Activated T-cell treated with anti-CD3 and anti-CD28 coated beads for 48 hours (primary cell): ENCODE measurements at places on chromosomes 12 and 14.

GRCh38 chr12:121908702-121909101 is 9.7 kb upstream of the CFAP251 start:
- DNase-seq = no peak

DNA sequence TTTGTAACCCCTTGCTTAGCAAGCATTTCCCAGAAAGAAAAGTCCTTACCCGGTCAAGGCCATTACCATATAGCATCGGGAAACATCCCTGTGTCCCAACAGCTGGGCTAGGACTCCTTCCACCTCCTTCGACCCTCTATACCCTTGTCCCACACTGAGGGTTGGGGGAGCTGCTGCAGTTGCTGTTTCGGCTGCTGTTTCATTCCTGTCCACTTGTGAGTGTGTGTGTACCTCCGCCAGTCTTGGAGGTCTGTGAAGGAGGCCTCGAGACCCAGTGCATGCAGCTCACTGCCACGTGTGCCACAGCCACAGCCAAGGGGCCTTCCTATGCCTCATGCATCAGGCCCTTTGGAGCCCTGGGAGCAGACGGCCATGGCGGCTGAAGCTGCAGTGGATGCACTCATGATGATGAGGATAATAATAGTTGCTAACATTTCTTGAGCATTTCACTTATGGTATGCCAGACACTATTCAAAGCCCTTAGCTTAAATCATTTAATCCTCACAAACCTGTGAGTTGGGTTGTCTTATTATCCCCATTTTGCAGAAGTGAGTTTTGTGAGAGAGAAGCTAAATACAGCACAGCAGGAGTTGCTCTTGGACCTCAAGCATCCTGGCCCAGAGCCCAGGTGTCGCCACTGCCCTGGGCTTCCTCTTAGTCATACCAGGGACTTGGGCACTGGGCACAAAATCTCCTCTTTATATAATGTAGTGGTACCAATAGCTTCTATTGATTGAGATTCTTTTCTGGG is 156.5 kb downstream of the PRKCH start:
- DNase-seq = peak; percentile 34

DNA sequence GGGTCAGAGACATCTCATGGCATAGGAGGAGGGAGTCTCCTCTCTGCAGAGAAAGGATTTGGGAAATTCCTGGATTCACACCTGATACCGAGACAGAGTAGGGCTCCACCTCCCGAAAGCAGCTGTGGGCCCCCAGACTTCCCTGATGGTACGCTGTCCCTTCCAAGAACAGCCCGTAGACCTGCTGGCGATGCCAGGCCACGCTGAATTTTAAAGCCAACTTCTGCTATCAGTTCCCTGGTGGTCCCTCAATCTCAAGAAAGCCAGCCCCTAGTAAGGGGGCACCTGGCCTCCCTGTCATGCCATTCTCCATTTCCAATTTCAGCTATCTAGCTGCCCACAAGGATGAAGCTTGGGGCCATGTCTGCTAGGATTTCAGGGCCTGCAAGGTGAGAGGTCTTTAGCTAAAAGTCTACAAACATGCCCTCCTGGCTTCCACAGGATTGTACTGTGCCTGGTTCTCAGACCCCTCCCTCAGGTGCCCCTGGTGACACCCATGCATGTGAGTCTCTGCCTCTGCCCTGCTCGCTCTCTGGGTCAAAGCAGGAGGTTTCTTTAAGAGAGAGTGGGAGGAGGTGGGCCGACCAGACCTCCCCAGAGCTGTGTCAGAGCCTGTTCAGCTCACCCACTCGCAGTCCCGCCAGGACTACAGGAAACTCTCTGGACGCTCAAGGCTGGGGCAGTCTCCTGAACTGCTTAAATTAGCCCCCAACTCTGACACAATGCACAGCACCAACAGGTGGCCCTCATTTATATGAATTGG is 30.5 kb downstream of the ANO2 start:
- DNase-seq = no peak

DNA sequence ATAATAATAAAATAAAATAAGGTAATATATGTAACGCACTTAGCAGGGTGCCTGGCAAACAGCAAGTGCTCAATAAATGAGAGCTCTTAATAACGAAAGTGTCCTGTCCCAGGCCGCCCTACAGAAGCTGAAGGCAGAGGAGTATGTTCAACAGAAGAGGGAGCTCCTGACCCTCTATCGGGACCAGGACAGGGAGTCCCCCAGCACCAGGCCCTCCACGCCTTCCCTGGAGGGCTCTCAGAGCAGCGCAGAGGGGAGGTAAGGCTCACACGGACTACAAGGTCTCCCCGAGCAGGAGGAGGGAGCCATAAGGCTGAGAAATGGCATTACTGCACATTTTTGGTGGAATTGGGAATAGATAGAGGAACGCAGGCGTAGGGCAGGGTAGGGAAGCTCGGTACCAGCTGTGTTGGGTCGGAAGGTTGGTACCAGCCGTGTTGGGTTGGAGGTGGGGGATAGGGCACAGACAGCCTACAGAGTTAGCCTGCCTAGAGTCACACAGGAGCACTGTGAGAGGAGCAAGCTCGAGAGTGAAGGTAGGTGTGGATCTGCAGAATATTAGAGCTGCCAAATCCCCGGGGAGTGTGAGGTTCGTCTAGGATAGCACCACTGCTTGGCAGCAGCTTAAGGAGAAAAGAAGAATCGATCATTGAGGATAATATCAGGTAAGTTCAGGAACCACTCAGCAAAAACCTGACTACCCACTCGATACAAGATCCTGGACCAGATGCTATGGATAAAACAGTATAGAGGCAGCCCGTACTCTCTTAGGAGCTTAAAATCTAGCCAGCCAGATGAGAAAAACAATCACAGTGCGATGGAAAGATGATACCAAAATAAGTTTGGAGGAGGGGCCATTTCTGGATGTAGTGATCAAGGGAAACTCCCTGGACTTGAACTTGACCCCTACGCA is 15.3 kb downstream of the TNFRSF1A start:
- no peak for DNase-seq

DNA sequence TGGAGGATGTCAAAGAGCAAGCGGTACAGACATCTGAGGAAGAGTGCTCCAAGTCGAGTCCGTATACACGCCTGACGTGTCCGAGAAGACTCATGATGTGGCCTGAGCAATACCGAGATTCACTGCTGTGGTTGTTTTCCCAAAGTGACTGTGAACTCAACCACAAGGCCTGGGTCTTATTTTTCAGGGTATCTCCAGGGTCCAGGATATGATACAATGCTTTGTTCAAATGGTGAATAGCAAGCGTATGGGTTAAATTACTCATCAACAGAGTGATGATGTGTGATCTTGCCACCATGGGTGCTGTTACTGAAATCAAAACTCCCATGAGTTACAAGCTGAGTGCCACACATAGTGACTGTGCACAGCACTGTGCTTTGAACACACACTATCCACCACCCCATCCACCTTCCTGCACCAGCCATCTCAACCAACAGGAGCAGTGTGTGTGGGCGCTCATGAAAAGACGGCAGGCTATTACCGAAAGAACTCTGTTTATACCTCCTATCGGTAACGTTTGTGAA is 109.6 kb downstream of the BCAT1 start:
- peak; percentile 61 for DNase-seq

GRCh38 chr12:108312073-108312659 is 26.9 kb downstream of the CMKLR1 start:
- no peak for DNase-seq

- DNase-seq = peak; percentile 78
Observed at GRCh38 chr14:105414456-105415371, 4.9 kb upstream of the MTA1 start.

DNA sequence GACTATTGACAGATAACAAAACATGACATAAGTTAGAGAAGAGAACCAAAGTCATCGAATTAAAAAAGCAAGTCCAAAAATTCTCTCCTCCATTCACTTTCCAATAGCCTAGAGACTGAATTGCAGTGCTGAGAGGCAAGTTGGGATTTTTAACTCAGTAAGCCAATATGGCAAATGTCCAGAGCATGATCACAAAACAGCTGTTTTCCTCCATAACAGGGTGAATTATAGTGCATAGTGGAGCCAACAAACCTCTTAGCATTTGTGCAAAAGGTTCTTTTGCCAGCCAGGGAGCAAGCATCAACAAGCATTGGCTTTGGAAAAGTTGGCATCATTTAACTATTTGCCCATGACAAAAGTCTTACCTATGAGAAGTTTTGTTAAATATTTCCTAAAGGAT is 458.8 kb upstream of the NOVA1 start:
- no peak for DNase-seq

GRCh38 chr14:65229748-65230728 is 127.7 kb upstream of the MAX start:
- no peak for DNase-seq

GRCh38 chr14:31990926-31991572 is 86.1 kb upstream of the ARHGAP5 start:
- DNase-seq = no peak

DNA sequence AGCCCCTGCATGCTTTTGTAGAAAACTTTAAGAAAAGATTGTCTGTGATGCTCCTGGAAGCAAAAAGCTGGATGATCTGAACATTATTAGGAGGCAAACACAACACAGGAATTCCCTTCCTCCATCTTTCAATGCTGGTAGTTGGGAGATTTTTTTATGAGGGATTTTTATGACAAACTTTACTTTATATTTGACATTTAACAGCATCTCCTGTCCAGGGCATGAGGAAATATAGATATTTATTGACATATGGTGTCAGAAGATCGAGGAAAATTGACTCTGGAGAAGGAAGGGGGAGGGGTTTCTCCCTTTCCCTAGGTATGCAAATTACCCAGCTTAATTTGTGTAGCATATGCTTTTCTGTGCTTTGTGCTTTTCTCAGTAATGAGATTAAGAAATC is 37.8 kb upstream of the CISTR start:
- no peak for DNase-seq

DNA sequence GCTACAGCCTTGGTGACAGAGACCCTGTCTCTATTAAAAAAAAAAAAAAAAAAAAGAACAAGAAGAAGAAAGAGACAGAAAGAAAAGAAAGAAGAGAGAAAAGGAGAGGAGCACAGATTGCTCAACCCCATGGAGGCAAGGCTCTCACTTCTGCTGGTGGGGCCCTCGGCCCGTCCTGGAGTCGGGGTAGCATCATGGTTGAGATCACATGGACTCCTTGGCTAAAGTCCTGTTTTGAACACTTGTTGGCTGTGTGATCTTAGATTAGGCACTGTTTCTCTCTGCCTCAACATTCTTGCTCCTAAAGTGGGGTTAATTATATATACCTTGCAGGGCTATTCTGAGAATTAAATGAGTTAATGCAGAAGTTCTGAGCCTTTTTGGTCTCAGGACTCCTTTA is 207.7 kb downstream of the CACNA1C start:
- DNase-seq = no peak

- DNase-seq = no peak
Observed at GRCh38 chr12:110531741-110532333, 29.7 kb downstream of the RAD9B start.

DNA sequence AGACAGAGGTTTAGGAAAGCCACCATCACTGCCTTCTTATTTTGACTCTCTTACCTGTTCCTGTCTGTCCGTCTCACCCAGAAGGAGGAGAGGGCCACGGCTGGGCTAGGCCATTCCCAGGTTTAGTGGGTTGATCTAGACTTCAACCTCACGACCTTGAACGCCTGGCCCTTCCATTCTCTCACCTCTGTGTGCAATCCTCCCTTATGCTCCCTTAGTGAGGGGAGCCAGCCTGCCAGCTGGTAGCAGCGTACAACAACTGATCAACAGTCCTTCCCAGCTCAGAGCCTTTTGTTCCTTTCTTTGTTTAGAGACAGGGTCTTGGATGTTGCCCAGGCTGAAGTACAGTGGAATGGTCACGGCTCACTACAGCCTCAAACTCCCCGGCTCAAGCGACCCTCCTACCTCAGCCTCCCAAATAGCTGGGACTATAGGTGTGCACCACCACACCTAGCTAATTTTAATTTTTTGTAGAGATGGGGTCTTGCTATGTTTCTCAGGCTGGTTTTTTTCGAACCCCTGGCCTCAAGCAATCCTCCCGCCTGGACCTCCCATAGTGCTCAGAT is 123.9 kb downstream of the ZNF664 start:
- DNase-seq = no peak

DNA sequence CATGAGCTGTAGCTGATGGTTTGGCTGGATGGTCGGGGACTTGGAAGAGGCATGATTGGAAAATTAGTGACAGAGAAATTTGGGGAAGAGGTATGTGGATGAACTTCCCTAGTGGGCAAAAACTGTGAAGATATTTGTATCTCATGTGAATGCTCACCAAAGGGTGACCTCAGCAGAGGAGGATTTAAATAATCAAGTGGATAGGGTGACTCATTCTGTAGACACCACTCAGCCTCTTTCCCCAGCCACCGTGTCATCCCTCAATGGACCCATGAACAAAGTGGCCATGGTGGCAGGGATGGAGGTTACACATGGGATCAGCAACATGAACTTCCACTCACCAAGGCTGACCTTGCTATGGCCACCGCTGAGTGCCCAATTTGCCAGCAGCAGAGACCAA is 60.8 kb upstream of the KRAS start:
- no peak for DNase-seq

DNA sequence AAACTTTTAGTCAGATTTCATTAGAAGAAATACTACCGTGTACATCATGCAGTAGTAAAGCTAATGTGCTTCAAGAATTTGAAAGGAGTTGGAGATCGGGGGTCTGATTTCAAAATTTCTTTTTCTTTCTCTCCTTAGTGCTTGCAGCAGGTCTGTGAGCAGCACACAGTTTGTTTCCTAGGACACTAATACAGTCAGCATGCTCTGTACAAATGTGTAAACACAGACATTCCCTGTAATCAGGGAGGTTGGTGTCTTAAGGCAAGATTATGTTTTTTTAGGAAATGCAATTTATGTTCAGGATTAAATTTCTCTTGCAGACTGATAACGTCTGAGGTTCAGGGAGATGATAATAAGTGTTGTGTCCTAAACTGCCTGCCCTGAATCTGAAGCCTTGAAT is 142.7 kb downstream of the ALX1 start:
- no peak for DNase-seq

- no peak for DNase-seq
Observed at GRCh38 chr14:56216626-56217379, 98.6 kb downstream of the PELI2 start.

GRCh38 chr14:37571391-37571790 is 23.7 kb downstream of the FOXA1 start:
- no peak for DNase-seq
